Karpas-422 (cell line): ENCODE measurements at places on chromosomes 11 and 22.

DNA sequence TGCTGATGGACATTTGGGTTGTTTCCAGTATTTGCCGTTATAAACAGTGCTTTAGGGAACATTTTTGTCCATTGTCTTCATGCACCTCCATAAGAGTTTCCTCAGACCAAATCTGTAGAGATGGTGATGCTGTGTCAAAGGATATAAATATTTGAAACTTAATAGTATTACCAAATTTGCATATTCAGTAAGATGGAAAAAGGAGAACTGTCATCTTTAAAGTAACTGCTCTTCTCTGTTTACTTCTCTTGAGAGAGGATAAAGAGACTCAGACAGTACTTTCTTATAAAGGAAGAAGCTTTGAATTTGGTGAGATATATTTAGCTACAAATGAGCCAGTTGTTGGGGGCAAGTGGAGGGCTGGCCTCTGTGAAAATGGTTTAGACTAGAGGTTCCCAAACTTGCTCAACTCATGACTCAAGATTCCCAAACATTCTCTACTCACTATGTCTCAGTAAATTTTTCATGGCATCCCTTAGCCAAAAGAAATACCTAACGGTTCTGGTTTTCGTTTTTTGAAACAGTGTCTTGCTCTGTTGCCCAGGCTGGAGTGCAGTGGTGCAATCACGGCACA, 26.2 kb downstream of the SHISA8 start:
- peak overlapping the region; percentile 13; the same call in 1 of the 2 replicates for H3K4me3 ChIP-seq
- peaks cover 50% of the 10 kb centered on the region for H3K4me1 ChIP-seq
- DNase-seq: peak; percentile 64

DNA sequence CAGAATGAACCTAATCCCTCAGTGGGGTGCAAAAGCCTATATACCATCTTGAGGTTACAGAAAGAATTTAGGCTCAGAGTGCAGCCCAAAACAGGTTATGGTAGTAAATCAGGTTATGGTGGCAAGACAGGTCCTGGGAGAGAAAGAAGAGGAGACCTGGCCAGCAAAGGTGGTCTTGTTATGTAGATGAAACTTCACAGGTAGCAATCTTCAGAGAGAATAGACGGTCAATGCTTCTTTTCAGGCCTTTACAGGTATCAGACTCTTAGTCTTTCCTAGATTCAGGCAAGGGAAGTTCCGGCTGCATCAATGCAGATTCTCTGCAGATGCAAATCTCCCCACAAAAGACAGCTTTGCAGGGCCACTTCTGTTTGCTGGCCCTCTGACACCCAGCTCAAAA, 45.8 kb upstream of the SORL1 start:
- H3K27ac ChIP-seq: peak overlapping the region; percentile 99
- DNase-seq: no peak
- H3K4me3 ChIP-seq: peak overlapping the region; percentile 41; the same call in 1 of the 2 replicates

DNA sequence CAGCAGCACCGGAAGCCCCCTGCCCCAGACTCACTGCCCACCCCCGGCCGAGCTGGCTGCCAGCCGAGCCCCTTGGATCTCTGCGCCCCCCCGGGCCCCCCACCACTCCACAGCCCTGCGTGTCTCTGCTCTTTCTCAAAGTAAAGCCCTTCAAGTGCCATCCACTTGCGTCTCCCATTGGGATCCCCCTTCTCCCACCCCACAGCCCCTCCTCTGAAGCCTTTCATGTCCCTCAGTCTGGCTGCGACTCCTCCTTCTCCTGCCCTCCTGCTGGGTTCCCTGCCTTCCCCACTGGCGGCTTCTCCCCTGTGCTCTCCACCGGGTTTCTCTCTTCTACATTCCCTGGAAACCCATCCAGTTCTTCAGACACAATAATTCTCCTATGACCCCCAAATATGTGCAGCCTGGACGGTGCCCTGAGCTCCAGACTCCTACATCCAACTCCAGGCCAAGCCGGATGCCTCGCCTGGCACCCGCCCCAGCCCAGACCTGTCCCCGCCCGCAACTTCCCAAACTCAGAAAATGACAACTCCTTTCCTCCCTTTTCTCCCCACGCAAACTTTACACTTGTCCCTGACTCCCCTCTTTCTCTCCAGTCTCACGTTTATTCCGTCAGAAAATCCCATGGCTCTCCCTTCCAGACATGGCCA, 108.9 kb downstream of the WNT7B start:
- H3K4me3 ChIP-seq: no peak overlapping the region
- 0 out of 2 replicates have a peak, but pooled peaks cover 2% of the 10 kb centered on the region for H3K4me1 ChIP-seq
- no peaks in the 10 kb centered on the region for H3K27me3 ChIP-seq
- DNase-seq: no peak
- H3K27ac ChIP-seq: no peak overlapping the region
- no peaks in the 10 kb centered on the region for H3K36me3 ChIP-seq

DNA sequence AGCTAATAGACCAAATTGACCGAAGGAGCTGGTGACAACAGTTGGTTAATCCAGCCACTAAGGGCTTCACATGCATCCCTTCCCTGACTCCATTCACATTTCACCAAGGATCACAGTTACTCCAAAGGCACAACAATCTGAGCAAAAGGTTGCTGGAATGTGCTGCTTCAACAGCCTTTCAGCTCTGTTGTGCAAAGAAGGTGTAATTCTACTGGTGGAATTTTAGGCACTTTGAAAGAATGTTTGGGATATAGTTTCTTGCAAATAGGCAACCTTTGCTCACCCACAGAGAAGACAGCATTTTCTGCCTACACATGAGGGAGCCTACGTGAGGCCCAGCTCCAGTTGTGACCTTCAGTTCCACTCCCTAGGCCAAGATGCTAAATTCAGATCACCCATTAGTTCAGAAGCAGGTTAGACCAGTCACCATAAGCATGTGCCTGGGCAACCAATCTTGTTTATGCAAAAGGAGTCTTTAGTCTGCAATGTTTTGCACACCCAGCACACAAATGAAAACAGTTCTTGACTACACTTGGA, 21.6 kb upstream of the FCHSD2 start:
- H3K36me3 ChIP-seq: no peaks in the 10 kb centered on the region
- peak overlapping the region; percentile 94 for H3K27ac ChIP-seq
- no peak for DNase-seq
- H3K27me3 ChIP-seq: no peaks in the 10 kb centered on the region

DNA sequence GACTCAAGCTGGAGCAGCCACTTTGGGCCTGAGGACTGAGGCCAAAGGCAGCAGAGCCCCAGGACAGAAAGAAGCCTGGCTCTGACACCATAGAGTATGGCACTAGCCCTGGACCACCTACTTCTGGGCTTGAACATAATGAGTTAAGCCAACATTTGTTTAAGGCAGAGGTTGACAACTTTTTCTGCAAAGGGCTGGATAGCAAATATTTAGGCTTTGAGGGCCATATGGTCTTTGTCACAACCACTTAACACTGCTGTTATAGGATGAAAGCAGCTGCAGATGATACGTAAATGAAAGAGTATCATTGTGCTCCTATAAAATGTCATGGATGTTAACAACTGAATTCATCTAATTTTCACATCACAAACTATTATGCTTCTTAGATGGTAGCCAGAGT, 16.6 kb downstream of the OSBP start:
- DNase-seq: no peak
- no peaks in the 10 kb centered on the region for H3K27me3 ChIP-seq
- peaks cover 64% of the 10 kb centered on the region for H3K36me3 ChIP-seq
- H3K4me1 ChIP-seq: no peaks in the 10 kb centered on the region

- peaks cover 33% of the 10 kb centered on the region; the same call in 1 of the 2 replicates for H3K36me3 ChIP-seq
- H3K4me3 ChIP-seq: no peak overlapping the region
- no peak overlapping the region for H3K27ac ChIP-seq
These were observed 43.2 kb downstream of the USP47 start for GRCh38 chr11:11884774-11885481.

DNA sequence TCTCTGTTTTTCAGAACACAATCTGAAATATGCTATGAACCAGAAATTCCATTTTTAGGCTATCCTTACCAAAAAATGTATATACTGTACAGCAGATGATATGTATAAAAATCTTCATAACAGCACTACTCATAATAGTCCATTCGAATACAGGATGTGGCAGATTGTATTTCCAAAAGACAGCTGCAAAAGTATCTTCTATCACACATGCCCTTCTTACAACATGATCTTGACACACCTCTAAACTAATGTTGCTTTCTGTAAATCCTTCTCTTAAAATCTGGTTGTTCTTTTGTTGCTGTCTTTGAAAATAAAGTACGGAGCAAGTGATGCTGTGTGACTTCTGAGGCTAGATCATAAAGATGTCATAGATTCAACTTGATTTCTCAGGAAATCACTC, 409.9 kb upstream of the LUZP2 start:
- no peak overlapping the region for H3K4me3 ChIP-seq
- H3K27ac ChIP-seq: no peak overlapping the region
- H3K27me3 ChIP-seq: no peaks in the 10 kb centered on the region
- H3K4me1 ChIP-seq: no peaks in the 10 kb centered on the region
- DNase-seq: no peak
- no peaks in the 10 kb centered on the region for H3K36me3 ChIP-seq

DNA sequence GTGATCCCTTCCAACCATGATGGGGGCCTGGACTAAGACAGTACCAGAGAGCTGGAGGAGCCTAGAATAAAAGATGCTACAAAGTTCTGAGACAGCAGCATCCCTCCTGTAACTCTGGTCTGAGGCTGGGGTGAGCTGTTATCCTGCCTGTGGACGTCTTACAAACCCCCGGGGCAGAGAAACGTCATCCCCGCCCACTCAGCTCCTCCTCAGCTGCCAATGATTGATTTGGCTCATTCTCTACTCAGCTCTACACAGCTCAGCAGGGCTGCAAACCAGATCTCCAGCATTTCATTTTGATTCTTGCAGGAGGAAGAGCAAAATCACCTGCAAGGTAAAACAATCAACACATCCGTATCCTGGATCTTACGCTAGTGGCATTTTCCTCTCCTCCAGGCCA, 55.5 kb downstream of the CSNK2A3 start:
- no peaks in the 10 kb centered on the region for H3K4me1 ChIP-seq
- H3K27me3 ChIP-seq: no peaks in the 10 kb centered on the region
- no peak overlapping the region for H3K4me3 ChIP-seq
- no peak for DNase-seq

DNA sequence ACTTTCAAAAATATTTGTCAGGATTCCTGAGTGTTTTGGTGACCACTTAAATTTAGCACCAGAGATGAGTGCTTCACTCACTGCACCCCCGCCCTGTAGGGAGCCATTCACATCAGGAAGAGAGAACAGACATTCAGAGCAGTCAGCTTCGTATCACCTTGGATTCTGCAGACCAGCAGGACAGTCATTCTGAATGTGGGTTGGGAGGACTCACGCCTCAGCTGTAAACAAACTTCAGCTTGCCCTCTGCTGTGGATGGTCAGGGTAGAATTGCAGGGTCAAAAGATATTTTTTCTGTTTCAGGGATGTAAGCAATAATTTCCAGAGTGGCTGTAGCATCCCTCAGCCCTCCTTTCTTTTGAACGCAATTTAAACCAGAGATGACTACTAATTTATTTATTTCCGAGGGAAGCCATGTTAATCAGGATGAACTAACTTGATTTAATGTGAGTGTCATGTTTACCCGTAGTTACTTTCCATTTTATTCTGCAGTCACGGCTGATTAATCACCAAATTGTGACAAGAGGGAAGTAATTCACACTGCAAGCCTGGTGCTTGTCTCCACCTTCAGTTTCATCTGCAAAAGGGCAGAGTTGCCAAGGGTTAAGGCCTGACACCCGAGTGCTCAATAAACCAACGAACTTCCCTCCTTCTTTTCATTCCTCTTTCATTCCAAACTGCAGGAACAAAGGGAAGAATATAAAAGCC, 174.2 kb upstream of the DDI1 start:
- H3K4me1 ChIP-seq: peaks cover 31% of the 10 kb centered on the region
- peak; percentile 94 for DNase-seq
- no peaks in the 10 kb centered on the region for H3K27me3 ChIP-seq
- no peaks in the 10 kb centered on the region; the same call in 1 of the 2 replicates for H3K36me3 ChIP-seq
- H3K27ac ChIP-seq: peak overlapping the region; percentile 75

DNA sequence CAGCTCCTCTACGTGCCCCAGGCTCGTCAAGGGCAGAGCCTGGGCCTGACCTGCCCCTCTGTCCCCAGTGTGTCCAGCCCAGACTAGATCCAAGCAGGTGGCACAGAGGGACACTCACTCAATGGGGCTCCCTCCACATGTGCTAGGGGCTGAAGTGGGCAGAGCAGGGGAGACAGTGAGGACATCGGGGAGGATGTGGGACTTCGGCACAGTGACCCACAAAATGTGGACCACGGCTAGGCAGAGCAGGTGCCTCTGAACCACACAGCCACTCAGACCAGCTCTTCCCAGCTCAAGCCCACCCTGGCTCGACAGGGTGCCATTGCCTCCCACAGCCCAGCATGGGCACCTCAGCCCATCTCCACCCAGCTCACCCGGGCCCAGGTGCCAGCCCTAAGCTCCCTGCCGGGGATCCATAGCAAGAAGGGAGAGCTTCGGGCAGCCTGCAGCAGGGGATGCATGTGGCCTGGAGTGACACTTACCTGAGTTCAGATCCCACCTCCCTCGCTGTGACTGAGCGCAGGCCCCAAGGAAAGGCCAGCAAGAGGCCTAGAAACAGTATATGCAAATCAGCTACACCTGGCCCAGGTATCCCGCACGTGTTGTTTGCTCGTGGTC, 46.9 kb upstream of the RTL6 start:
- no peaks in the 10 kb centered on the region for H3K27me3 ChIP-seq
- H3K36me3 ChIP-seq: no peaks in the 10 kb centered on the region
- no peak for DNase-seq
- H3K4me3 ChIP-seq: no peak overlapping the region
- H3K27ac ChIP-seq: no peak overlapping the region

DNA sequence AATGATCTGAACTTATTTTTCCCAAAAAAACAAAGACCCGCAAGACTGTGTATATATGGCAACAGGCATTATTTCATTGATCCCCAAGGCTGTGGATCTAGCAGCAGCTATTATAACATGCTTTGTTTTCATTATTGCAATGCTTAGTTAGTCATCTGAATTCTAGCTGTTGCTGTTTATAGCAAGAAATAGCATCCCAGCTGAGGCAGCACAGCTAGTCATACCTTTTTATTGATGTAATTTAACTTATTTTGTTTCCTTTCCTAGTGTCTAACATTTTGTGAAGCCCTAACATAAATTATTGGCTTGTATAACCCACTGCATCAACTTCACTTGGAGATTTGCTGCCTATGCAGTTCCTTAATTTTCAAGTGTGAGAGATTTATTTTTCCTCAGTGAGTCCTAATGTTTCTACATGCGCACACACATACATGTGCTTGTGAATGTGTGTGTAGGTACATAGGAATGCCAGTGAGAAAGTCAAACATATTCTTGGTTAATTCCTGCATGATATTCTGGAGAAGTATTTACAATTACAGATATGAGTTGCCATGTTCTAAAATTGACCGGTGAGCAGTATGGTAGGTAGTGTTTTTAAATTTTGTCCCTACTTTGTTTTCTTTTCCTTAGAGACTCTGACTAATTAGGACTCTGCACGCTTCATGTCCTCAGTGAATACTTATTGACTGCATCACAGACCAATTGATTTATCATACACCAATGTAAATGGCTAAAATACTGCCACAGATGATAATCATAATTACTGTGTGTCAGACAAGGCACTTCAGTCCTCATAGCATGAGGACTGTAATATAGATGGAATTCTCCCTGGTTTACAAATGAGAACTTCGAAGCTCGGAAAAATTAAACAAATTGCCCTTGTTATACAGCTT, 119.3 kb downstream of the WNT11 start:
- H3K27ac ChIP-seq: no peak overlapping the region
- H3K27me3 ChIP-seq: no peaks in the 10 kb centered on the region
- H3K4me3 ChIP-seq: no peak overlapping the region
- H3K36me3 ChIP-seq: 0 out of 2 replicates have a peak, but pooled peaks cover 4% of the 10 kb centered on the region
